ENCODE measurements at places on chromosomes 6 and 20.
A peak's percentile ranks its signal among the peaks of the same experiment; 100 is the strongest.

DNA sequence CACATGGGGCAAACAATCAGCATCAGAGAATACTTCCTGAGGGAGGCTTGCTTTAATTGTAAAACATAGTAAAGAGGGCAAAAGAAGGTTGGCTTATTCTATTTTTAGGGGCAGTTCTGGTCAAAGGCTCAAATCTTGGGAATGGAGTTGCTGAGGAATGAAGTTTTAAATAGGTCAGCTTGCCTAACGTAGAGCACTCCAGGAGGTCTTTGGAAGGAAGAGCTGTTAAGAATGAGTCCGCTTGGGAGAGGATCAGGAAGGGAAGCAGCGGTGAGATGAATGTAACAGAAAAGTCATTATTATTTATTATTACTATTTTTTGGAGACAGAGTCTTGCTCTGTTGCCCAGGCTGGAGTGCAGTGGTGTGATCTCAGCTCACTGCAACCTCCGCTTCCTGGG lies 108.7 kb downstream of the ZFAND3 start:
- DNase-seq, result no peak

- no peak for DNase-seq
Observed at GRCh38 chr6:125120054-125120590, 33.5 kb upstream of the TPD52L1 start.

GRCh38 chr6:21026576-21027273 lies 492.5 kb downstream of the CDKAL1 start:
- no peak for DNase-seq

DNA sequence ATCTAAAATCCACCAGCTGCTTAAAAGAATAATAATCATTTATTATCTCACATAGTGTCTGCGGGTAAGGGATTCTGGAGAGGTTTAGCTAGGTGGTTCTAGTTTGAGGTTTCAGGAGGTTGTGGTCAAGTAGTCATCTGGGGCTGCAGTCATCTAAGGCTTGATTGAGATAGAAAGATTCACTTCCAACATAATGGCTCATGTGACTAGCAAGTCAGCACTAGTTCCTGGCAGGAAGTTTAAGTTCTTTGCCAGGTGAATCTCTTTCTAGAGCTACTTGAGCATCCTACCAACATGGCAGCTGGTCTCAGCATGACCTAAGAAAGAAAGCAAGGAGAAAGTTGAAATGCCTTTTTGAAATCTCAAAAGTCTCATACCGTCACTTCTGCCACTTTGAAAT lies 128.8 kb downstream of the EDN1 start:
- no peak for DNase-seq

GRCh38 chr6:47256361-47256760 lies 53.3 kb downstream of the TNFRSF21 start:
- no peak for DNase-seq

DNA sequence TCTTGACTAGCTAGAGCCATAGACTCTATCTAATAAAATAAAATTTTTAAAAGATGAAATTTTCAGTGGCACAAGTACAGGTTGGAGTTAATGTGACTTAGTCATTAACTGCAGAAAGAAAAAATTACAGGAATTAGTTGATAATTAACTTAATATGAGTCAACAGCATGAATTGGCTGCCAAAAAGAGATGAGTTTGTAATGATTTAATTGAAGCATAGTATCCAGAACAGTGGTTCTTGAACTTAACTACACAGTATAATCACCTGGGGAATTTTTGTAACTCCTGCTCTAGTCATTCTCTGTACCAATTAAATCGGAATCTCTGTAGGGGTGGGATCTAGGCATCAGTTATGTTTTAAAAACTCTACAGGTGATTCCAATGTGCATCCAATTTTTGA lies 46.3 kb upstream of the HMGN3 start:
- no peak for DNase-seq

DNA sequence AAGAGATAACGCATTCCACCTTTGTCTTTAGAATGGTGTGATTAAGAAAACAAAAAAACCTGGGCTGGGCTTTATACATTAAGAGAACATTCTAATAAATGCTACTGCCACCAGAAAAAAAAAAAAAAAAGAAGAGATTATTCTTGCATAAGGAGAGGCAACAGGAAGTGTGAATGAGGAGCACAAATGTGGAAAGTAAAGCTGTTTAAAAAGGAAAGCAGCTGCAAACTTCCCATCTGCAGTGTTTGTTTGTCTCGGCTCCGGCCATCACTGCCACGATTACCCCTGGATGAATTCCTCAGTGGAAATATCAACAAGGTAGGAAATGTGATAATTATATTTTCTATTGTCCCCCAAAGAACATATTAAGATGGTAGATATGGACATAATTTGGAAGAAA lies 223.9 kb downstream of the PHF3 start:
- no peak for DNase-seq

- no peak for DNase-seq
Observed at GRCh38 chr6:147823936-147824335, 315.4 kb downstream of the SAMD5 start.

- peak; percentile 32 for DNase-seq
Observed at GRCh38 chr6:153003366-153003690, 819 bp upstream of the MTRF1L start.

GRCh38 chr6:45951321-45952167 lies 64.1 kb downstream of the CLIC5 start:
- DNase-seq, result no peak

- no peak for DNase-seq
Observed at GRCh38 chr20:53565254-53565653, 28.4 kb downstream of the ZNF217 start.

- DNase-seq, result no peak
Observed at GRCh38 chr20:63381781-63382431, 20.8 kb upstream of the CHRNA4 start.

GRCh38 chr6:151021896-151022295 lies 156.4 kb downstream of the MTHFD1L start:
- peak; percentile 52 for DNase-seq

GRCh38 chr6:108798670-108799353 lies 49.4 kb upstream of the ARMC2 start:
- DNase-seq, result no peak

- peak; percentile 98 for DNase-seq
Observed at GRCh38 chr20:34876406-34877282, at the start of gene ACSS2. Gene ACSS2, plus strand, starts transcription at chr20:34876612. Its CDS starts 34 bp downstream, at chr20:34876646.

DNA sequence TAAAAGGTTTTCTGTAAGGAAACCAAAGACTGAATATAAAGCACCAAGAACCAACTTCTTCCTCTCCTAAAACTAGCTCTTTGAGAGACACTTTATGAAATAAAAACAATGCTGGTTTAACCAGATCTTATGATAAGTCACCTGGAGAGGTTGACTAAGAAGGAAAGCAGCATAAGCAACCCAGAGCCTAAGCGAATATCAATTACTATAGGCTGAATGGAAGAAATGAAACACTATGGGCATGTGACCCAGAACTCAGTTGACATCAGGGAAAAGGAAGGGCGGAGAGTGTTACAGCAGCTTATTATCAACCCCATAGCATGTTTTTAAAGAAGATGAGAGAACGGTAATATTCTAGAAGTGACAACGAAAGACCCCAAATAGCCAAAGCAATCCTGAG lies 94.1 kb upstream of the STMND1 start:
- no peak for DNase-seq

DNA sequence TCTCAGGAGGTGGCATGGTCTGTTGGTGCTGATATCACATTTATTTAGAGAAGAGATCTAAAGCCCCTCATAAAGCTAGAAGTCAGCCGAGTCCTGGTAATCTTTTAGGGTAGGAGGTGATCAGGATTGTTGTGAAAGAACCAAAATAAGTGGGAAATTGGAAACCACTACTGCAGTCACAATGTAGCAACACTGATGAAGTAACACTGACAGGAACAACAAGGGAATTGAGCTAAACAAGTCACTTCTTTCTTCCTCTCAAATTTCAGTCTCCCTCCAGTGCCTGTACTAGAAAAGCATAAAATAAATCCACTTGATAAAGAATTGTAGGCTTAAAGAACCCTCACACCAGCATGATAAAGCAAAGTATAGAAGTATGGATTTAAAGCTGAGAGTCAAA lies 1509.0 kb downstream of the GRIK2 start:
- DNase-seq, result no peak

GRCh38 chr6:45472382-45472781 lies 94.6 kb upstream of the SUPT3H start:
- DNase-seq, result peak; percentile 64

DNA sequence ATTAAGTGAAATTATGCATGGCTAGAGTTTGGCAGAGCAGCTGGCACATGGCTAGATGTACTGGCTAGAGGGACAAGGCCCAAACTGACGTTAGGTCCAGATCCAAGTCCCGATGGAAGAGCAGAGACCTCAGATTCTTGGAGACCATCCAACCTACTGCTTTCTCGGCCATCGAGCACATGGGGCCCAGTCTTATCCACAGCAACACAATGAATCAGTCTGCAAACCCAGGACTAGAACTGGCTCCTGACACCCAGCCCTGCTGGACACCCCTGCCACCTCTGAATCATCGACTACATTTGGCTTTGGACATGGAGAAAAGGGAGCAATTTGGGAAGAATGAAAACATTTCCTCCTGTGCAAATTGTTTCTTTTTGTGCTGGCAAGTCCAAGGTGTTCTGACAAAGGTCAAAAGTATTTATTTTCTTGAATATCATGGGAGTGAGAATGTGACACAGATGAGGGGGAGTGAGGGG lies 23.9 kb upstream of the YWHAB start:
- DNase-seq, result peak; percentile 30

DNA sequence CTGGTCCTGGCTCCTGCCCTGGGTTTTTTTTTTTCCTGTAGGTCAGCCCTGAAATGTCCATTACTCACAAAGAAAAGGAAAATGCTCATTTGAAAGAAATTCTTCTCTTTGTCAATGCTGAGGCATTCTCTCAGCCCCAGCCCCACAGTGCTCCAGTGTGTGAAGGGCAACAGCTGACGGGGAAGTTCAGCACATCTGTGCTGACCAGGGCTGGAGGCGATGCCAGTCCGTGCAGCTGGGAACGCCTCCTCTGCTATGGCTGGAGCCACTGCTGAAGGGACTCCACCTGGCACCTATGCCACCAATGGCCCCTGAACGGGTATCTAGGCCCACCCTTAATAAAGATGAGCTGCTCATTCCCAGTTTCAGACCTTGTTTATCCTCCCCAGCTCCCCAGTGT lies 71.9 kb upstream of the SLCO4A1 start:
- DNase-seq, result no peak

GRCh38 chr20:21609221-21609620 lies 95.4 kb upstream of the NKX2-2 start:
- DNase-seq, result no peak

DNA sequence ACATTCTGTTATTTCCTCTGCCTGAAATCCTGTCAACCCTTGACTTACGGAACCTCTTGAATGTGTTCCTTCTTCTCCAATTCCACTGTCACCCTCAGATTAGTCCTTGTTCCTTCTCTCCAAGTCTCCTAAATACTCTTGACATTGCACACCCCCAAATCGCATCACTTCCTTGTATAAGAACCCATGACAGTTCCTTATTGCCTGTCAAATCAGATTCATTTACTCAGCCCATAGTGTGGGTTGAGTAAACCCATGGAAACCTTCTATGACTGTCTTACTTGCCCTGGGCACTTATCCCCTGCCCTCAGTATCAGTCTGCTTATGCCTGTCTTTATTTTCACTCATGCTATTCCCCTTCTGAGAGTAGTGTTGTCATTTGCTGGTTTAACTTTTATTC lies 40.5 kb downstream of the ARMC2 start:
- no peak for DNase-seq

DNA sequence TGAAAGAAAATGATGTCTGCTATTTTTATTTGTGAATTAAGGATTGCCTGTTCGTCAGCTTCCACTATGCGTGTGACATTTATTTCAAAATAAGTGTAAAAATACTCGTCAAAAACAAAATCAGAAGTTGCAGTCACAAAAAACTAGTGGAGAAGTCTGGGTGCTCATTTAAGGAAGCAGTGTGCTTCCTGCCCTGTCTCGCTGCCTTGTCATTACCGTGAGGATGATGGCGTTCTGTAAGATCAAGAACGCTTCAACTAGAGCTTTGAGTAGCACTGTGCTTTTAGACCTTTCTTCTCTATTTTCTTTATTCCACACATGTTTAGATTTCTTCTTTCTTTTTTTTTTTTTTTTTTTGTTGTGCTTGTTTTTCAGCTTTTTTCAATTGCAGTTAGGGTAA lies 186.9 kb downstream of the TBC1D7 start:
- no peak for DNase-seq

DNA sequence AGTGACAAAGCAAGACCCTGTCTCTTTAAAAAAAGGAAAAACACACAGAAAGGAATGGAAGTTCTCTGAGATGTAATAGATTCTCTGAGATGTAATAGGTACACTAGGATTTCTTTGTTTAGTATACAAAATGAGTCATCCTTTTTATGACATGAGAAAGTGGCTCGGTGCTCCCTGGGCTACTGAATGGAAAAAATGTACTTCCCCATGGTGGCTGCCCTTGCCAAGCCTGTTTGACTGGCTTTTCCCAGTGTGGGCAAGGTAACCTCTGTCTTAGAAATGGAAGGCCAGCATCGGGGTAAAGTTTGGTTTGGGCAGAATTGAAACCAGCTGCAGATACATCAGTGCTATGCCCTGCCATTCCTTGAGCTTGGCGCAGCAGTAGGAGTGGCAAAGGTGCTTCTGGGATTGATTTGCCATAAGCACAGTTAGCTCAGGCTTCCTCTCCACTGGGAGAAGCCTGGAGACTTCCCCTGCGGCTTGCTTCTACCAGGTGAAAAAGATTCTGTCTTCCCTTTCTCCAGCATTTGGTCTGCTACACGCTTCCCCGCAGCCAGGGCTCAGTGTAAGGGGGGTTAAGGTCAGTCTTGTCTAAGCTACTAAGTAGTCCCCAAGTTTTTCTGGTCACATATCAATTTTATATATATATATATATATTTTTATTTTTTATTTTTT lies 24.5 kb downstream of the ARFGEF2 start:
- DNase-seq, result no peak

GRCh38 chr6:122187186-122187585 lies 212.3 kb upstream of the HSF2 start:
- no peak for DNase-seq

GRCh38 chr20:5557123-5557522 lies 193.1 kb upstream of the SHLD1 start:
- DNase-seq, result peak; percentile 41

DNA sequence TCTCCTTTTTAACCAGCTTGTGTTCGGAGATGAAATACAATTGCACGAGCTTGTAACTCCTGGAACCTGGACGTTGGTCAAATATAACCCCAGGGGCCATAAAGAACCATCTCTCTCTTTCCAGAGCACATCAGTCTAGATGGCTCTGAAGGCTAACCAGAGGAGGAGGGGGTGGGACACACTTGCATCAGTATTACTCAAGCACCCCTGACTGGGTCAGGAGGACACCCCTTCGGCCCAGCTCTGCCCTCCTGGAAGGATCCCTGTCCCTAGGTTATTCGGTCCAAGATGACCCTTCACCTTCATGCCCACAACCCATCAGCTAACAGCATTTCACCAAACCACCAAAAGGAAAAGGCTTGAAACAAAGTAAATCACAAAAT lies 67.1 kb downstream of the FYN start:
- no peak for DNase-seq

DNA sequence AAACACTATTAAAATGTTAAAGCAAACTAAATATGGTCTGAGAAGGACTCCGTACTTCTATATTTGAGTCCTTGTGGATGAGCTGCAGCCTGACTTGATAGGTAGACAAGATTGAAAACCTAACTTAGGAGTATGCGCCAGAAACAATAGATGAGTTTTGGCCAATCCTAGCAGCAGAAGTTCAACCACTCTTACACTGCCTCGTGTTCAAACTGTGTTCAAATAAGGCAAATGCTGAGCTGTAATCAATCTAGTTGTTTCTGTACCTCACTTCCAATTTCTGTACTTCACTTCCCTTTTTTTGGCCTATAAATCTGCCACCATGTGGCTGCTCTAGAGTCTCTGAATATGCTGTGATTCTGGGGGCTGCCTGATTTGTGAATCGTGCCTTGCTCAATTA lies 13.2 kb upstream of the SERINC1 start:
- no peak for DNase-seq

- no peak for DNase-seq
Observed at GRCh38 chr6:52417675-52418111, 2.4 kb upstream of the EFHC1 start.

All from right hindlimb (tissue), 1 donor.